ENCODE measurements at places on chromosomes 5 and 9.

- DNase-seq = no peak
Measured at GRCh38 chr9:95409650-95410426, 92.3 kb upstream of the FANCC start.

- DNase-seq = no peak
Measured at GRCh38 chr9:85630676-85631075, 111.1 kb downstream of the AGTPBP1 start.

GRCh38 chr5:67206461-67206860 is 9.9 kb upstream of the CD180 start:
- DNase-seq = no peak

GRCh38 chr9:32954642-32955041 is 46.8 kb downstream of the APTX start:
- DNase-seq = no peak

DNA sequence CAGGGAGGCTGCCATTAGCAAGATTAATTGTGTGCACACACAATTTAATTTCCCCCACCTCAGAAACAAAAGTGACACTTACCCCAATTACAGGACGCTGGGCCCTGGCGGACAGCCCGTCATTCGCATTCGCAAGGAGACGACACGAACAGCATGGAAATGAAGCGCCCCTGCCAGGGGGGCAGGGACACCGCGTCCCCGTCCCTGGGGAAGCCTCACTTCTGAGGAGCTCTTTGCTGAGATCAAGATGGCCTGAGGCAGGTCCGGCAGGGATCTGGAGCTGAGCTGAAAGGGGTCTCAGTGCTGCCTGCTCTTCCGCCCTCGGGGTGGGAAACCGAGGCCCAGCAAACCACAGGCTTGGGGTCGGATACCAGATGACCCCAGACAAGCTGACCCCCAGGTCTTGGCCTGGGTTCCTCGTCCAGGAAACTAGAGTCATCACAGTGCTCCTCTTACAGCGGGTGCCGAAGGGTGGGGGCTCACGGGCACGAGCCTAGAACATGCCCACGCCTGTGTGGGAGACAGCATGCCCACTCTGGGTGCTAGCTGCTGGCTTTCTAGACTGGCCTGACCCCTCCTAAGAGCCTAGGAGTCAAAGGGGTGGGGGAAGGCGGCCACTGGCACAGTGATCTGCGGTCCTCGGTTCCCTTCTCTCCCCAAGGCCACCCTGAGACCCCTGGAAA is 103.2 kb downstream of the VAV2 start:
- DNase-seq = no peak

GRCh38 chr9:31445960-31446359 is 938.5 kb upstream of the ACO1 start:
- no peak for DNase-seq

GRCh38 chr5:151048526-151048925 is 28.1 kb downstream of the GPX3 start:
- DNase-seq = no peak

DNA sequence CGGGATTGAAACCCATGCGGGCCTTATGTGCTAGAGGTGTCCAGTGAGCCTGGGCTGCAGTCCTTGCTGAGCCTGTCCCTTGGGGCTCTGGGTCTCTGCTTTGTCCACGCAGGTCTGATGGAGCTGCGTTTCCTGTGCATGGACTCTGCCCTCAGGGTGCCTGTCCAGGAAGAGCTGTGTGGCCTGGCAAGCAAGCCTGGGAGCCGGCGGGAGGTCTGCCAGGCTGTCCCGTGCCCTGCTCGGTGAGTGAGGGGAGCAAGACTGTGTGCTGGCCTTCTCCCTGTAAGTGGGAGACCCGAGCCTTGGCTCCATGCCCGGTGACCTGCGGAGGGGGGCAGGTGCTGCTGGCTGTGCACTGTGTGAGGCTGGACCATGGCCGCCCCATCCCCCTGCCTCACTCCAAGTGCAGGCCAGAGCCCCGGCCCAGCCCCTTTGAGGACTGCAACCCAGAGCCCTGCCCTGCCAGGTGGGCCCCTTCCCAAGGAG is 11.2 kb upstream of the CACFD1 start:
- no peak for DNase-seq

- no peak for DNase-seq
Measured at GRCh38 chr5:143716881-143717280, 95.1 kb upstream of the HMHB1 start.

- DNase-seq = no peak
Measured at GRCh38 chr5:95996904-95997723, 35.5 kb upstream of the ELL2 start.

DNA sequence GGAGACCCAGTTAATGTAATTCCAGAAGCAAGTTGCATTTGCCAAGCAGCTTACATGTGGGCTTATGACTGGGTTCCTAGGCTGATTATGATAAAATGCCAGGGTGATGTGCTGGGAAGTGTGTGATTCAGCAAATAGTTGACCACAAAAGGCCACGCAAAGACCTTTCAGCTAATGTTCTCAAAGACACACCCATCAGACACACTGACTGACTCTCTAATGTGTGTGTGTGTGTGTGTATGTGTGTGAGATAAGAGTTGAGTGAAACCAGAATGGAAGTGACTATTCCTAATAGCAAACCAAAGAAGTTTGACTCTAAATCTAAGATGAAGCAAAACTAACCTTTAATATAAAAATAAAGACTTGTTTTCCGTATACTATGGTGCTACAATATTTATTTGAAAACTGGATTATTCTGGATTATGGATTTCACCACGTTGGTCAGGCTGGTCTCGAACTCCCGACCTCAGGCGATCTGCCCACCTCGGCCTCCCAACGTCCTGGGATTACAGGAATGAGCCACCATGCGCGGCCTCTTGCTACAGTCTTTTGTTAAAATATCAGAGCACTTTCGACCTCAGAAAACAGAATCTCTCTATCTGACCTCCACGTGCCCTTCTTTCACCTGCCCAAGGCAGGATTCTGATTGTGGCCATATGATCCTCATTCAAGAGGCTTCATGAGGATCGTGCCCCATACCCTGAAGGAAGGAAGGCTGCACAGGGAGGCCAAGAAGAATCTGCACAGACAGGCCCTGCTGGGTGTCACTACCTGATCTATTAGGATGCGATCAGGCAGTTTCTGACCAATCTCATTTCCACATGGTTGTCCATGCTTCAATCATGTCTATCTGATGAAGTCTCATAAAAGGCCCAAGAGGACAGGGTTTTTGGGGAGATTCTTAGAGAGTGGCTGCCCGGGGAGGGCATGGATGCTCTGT is 75.6 kb downstream of the USP20 start:
- no peak for DNase-seq

- no peak for DNase-seq
Measured at GRCh38 chr5:24742334-24742733, 97.6 kb upstream of the CDH10 start.

GRCh38 chr5:139740138-139740991 is 55.2 kb upstream of the PSD2 start:
- no peak for DNase-seq

DNA sequence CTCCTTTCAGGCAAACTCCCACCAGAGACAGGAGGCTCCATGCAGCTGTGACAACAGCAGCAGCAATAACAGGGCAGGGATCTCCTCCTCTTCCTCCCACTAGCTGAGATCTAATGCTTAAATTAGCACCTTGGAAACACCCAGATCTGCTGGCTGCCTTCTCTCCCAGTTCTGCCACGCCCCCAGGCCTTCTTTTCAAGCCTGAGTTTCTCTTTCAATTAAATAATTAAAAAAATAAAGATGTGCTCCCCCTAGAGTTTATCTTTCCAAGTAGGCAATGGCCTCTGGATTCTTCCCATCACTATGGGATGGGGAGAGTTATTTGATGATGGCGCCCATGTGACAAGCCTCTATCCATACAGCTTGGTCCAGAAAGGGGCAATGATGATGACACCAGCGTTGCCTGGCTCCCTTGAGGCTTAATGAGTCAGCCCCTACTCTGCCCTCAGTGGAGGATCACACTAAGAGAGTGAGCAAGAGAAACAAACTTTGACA is 3.8 kb downstream of the FAM219A start:
- no peak for DNase-seq

DNA sequence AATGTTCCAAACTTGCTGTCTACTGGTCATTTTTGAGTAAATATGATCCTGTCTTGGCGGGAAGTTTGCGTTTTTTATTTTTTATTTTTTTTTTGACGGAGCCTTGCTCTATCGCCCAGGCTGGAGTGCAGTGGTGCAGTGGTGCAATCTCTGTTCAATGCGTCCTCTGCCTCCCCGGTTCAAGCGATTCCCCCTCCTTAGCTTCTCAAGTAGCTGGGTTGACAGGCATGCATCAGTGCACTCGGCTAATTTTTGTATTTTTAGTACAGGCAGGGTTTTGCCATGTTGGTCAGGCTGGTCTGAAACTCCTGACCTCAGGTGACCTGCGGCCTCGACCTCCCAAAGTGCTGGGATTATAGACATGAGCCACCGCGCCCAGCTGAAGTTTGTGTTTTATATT is 45.4 kb downstream of the FGF18 start:
- DNase-seq = no peak

DNA sequence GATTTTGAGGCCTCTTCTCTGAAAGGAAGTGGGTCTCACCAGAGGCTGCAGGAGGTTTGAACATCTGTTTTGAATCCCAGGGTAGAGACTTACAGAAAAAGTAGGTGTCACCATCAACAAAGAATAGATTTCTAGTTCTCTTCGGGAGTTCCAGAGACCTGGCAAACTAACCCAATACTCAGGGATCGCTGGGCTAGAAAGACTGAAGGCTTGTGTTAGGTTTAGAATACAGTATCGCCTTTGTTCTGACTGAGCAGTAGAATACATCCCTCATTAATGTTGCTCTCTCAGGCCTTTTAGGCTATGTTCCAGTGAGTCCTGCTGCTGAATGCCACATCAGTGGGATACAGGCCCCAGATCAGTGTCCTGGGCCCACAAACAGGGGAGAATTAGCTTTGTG is 27.2 kb downstream of the RUSC2 start:
- no peak for DNase-seq

- DNase-seq = no peak
Measured at GRCh38 chr5:174827558-174827957, 103.2 kb downstream of the MSX2 start.

GRCh38 chr9:133235549-133236222 is 26.6 kb upstream of the OBP2B start:
- DNase-seq = no peak

DNA sequence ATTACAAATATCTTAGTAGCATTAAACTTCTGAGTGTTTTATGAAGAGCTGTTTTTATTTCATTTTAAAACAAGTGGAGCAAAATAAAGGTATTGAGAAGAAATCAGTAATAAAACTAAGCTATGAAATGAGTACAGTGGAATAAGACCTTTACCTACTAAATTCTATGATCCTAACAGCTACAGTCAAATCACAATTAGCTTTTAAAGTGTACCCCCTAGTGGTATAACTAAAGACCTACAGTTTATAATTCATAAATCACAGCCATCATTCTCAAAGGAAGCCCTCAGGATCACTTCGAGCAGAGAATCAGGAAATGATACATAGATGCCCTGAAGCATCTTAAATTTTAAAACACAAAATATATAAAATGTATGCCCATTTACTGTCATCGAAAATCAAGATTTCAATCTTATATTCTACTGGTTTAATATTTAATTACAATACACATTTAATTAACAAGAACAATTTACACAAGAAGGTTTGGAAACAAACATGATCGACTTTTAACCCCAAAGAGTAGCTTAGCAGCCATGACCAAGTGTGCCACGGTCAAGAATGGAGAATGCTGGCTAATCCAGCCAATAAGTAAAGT is 12.3 kb downstream of the CCNH start:
- no peak for DNase-seq

GRCh38 chr9:750249-750967 is 91.1 kb upstream of the DMRT1 start:
- DNase-seq = no peak
